ENCODE measurements at places on chromosomes 16 and 17.
A peak's percentile ranks its signal among the peaks of the same experiment; 100 is the strongest.

DNA sequence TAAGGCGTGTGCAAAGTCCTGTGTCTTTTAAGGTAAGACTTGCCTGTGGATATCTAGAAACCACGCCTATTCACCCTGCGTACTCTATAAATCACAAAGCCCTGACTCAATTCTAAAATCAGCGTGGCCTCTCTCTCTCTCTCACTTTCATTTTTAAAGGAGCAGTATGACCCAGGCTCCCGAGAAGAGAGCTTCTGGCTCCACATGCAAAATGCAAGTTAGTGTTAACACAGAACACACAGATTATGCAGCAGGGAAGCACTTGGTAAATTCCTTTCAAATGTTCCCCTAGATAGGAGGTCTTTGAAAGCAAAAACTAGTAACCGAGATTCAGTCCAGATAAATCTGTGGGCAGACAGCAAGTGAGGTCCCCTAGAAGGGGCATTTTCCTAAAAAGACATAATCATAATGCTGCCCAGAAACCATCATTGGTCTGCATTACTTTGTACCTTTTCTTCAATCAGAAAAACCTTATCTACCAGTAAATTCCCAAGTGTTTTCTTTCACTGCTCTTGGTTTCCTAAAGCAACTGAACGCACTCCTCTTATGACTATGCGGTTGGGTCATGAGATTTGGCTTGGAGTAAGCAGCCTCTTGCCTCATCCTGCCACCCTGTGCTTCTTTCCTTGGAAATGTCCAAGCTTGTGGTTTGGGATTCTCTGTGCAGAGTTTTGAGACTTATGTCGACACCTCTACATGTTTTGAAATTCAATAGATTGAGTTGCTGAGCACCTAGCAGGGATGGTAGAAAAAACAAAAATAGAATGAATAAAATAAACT lies 31.7 kb upstream of the KCNJ2 start:
- no peak for DNase-seq

GRCh38 chr17:40179923-40180659 lies 2.8 kb downstream of the RAPGEFL1 start:
- DNase-seq, result no peak

GRCh38 chr16:11165894-11166665 lies 89.9 kb downstream of the SOCS1 start:
- DNase-seq, result no peak

DNA sequence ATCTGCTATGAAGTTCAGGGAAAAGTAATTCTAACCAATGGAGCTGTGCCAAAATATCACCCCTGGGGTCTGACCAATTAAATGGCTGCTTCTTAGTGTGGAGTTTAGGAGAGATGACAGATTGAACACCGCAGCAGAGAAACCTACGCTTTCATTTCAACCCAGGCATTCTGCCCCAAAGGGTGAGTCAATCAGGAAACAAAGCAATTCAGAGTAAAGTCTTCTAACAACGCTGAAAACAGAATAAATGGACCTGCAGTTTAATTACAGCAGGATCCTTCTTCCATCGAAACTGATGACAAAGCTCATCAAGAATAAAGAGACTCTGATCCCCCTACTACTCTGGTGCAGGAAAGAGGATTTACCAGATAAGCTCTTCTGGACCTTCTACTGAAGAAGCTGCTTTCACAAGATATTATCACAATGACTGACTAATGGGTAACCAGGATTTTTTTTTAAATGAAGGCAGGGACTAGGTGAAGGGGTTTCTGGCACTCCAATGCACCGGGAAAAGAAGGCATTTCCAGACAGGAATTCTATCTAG lies 16.7 kb downstream of the RFFL start:
- no peak for DNase-seq

DNA sequence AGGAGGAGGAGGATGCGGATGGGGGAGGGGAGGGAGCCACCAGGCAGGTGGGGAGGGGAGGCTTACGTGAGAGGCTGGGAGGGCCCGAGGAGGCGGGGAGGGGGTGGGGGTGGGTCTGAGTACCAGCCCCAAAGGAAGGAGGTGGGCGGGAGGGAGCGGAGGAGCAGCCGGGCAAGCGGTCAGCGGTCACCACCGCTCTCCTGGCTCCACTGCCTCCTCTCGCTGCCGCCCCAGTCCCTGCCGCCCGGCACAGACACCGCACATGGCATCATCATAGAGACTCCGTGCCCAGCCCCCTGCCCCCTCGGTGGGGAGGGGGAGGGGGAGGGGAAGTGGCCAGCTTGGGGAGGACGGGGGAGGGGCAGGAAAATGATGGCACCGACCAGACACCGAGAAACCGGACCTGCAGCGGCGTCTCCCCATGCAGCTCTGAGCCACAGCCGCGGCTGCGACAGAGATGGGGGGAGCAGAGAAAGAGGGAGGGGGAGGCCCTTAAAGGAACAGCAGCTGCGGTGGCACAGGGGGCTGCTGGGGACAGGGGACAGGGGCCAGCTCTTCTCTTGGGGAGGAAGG lies at the start of gene TLCD3B:
Gene TLCD3B, minus strand, starts transcription at position 431 of the 573 bp plus-strand sequence. CDS start 744 bp downstream, outside the sequence.
- DNase-seq, result no peak

DNA sequence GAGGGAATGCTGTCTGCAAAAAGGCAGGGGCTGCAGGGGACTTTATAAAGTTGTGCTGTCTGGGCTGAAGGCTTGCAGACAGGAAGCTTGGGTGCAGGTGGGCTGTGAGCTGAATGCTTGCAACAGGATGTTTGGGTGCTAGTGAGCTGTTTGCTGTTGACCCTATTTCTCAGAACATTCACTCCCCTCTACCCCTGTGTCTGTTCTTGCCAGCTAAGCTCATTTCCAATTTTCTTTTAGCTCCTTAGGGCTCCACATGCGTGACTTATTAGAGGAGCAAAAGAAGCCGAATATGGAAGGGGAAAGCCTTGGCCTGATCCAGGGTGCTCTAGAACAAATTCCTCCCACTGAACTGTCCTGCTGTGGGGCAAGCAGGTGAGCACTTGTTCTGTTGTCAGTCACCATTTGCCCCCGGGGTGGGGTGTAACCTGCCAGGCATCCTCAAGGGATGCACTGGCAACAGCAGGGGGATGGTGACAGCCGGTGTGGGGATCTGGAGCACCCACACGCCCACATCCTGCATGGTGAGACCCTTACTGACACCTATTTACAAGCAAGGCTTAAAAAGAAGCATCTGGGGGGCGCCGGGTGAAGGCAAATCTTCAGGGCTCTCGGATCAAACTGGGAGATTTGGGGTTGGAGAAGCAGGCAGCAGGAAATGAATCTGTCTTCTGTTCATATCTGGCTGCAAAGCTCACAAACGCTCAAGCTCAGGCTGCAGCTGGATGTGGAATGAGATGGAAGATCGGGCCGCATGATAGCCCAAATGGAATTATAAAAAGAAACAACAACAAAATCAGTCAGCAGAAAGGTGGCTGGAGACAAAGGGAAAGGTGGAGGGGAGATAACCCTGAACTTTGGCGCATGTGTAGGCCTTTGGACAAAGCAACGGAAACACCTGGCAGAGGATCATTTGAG lies 21.1 kb upstream of the NUP93 start:
- DNase-seq, result no peak

DNA sequence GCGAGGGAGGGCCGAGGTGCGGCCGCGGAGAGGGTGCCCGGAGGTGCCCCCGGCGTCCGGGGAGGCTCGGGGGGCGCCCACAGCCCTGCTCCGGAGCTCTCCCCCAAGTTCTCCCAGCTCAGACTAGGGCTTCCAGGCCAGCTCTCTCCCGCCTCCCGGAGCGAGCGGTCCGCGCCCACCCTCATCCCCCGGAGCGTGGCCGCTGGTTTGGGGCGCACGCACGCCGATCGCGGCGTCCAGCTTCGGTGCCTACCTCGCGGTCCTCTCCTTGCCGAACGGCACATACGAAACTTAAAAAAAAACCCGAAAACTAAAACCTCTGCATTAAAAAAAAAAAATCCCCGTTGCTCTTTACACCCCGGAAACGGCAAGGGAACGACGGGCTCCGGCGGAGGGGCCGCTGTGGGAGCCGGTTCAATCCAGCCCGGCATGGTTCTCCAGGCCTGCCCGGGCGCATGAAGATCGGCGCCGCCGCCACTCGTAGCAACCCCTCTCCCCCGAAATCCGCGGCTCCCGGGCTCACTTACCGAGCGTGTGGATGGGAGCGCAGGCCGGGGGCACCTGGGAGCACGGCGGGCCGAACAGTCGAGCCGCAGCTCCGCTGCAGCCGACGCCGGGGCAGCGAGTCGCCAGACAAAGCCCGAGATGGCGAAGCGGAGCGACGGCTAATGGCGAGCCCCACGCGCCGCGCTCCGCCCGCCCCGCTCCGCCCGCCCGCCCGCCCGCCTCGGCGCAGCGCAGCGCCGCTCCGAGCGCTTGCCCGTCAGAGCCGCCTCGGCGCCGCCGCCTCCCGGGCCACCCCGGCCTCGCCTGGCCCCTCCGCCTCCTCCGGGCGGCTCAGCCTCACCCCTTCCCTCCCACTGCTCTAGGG lies 973 bp upstream of the UBTF start:
- DNase-seq, result peak; percentile 69

DNA sequence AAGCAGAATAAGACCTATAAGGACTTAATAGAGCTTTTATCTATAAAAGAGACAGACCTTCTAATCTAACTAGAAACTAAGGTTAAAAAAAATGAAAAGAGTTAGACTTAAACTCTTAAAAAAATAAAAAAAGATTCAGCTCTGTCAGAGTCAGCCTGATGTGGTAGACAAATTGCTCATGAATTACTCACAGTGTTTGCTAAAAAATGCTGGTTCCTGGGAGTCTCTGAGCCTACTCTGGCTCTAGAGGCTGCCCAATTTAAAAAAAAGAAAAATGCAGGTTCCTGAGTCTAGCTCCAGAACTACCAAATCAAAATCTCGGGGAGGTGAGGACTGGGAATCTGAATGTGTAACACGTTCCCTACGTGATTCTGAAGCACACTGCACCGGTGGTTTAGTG lies 18.1 kb downstream of the SOST start:
- DNase-seq, result no peak

DNA sequence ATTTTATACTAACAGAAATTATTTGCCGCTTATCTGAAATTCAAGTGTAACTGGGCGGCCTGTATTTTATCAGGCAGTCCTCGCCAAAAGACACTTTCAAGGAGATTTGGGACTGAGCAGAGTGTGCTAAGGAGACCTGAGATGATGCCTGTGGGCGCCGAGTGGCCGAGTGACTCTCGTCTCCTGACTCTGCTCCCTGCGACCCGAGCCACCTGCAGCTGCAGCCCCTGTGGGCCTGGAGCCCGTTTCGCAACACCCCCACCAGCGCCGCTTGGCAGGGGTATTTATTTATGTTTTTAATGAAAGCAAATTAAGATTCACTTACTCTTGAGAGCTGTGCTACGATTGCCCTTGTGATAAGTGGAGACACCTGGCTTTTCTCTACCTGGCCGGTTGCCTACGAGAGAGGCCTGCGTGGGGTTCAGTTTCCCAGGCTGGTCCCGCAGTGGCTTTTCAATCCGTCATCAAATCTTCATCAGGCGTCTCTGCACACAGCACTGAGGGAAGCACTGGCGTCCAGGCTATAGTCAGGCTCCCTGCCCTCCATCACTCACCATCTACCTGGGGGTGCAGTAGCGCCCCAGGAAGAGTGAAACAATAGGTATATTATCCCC lies 124.0 kb downstream of the SEC14L1 start:
- DNase-seq, result peak; percentile 21

- no peak for DNase-seq
Observed at GRCh38 chr17:44335968-44336367, 9.1 kb upstream of the GRN start.

- no peak for DNase-seq
Observed at GRCh38 chr16:50718761-50719400, 23.0 kb upstream of the CYLD start.

Data from pancreas (tissue), 10 donors.